ENCODE measurements at places on chromosomes 5 and 9.

DNA sequence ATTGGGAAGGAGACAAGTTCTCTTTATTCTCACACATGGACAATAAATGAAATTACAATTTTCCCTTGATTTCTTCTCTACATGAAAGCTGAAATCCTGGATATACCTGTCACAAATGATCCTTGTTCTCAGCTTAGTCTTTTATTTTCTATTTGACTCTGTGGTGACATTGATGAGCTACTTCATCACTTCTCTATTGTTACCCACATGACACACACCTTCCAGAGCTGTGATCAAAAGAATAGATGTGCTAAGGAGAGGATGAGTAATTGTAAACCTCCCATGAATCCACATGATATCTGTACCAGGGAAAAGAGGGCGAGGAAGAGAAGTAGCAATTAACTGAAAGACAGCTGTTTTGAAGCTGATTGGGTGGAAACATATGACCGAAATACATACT, 102.0 kb downstream of the CAVIN4 start:
- DNase-seq: no peak

- no peak for DNase-seq
These were observed 82.2 kb upstream of the CXCL14 start for GRCh38 chr5:135660826-135661575.

GRCh38 chr5:65483546-65484346, 2.0 kb upstream of the ADAMTS6 start:
- DNase-seq: no peak

GRCh38 chr9:133918111-133918813, 73.9 kb downstream of the VAV2 start:
- DNase-seq: no peak

GRCh38 chr9:35758475-35759050, 4.5 kb upstream of the MSMP start:
- DNase-seq: no peak

- DNase-seq: no peak
These were observed 42.4 kb upstream of the TJP2 start for GRCh38 chr9:69131682-69132081.

GRCh38 chr5:91200692-91201091, 182.4 kb downstream of the ARRDC3 start:
- DNase-seq: no peak

DNA sequence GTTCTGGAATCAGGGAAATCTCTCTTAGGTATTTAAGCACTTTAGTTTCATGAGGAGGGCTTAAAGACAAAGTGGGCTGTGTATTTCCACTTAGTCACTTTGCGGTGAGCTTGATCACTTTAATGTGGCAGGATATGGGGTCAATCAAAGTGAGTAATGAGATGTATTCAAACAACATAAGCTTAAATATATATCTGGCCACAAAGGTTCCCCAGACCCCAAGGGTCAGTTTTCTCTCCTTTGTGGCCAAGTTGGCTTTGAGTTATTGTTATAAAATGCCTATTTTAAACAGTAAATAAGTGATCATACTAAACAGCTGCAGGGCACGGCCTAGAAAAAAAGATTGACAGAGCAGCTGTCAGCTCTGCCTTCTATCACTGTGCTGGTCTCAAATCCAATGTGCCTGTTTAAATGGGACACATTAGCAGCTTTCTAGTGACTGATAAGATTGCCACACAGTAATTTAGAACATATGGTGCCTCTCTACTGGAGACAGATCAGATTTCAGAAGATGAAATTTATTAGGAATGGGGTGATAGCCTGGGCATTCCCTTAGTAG, 363.9 kb downstream of the AGTPBP1 start:
- no peak for DNase-seq

DNA sequence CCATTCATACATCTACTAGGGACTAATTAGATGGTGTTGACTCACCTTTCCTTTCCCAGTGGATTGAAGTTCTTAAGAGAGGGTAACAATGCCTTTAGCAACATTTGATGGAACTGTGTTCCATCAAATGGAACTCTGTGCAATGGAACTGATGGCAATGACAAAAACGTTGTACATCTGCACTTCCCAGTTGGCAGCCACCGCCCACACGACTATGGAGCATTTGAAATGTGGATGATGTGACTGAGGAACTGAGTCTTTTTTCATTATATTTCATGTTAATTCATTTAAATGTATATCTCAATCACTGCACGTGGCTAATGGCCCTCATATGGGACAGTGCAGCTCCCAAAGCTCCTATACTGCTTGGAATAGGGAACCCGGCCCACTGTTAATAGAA, 39.0 kb upstream of the ICE1 start:
- no peak for DNase-seq

DNA sequence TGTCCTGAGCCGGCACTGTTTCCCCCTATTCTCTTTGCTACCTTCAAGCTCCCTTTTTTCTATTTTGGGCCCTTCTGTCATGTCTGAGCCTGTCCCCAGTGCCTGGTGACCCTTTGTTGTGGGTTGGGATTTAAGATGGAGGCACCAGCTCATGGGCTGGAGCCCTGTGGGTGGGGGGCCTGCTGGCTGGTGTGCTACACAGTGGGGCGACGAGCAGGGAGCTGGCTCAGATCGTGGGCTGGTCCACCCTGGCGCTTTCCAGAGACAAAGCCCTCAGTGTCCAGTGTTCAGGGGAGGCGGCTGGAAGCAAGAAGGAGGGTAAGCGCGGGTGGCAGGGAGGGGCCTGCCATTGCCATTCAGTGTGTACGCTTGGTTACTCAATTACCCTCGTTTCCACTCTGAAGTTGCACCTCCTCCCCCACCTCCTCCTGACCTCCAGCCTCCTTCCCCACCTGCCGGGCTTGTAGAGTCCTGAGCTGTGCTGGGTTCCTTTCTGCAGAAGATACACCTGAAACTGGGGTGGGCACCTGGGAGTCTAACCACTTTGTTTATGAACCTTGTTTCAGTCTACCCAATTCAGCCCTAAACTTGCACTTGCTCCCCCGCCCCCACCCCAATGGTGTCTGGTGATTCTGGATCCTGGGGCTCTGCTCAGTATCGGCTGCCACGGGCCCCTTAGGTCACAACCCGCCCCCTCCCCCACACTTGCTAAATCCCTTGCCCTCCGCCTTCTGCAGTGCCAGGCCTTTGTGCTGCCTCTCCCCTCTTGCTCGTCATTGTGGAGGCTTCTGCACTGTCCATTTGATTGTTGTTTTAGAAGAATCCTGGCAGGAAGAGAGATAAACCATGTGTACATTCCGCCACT, 49.9 kb downstream of the MVB12B start:
- DNase-seq: no peak

DNA sequence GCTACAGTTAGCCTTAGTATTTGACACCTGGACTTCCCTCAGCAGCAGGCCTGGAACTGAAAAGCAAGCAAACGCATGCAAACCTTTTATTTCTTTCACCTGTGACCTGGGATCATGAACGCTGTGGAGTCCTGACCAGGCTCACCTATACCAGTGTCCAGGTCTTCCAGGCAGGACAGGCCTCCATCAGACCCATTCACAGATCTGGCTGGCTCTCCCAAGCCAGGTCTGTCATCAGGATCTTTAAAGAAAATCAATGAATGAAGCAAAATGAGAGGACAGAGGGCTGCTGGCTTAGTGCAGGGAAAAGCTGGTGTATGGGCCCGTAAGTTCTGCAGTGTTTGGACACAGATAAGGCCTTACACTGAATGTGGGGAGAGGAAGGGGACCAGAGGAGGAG, 96.3 kb upstream of the CPEB4 start:
- DNase-seq: no peak

DNA sequence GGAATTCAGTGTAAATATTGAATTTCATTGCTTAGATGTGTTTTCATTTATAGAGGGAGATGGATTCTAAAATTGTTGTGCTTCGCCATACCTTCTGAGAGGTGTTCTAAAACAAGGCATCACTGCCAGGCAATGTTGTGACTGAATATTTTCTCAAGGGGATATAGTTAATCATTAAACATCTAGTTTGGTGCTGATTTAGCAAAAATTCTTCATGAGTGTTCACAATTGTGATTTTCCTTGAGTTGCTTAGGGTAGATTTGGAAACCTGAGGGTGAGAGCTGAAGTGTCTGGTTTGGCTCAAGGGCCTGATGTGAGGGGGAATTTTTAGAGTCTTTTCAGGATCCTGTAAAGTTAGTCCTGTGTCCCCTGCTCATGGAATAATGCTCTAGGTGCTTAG, 104.5 kb downstream of the MAT2B start:
- DNase-seq: no peak

- DNase-seq: no peak
These were observed 87.5 kb downstream of the GLDC start for GRCh38 chr9:6557883-6558616.

DNA sequence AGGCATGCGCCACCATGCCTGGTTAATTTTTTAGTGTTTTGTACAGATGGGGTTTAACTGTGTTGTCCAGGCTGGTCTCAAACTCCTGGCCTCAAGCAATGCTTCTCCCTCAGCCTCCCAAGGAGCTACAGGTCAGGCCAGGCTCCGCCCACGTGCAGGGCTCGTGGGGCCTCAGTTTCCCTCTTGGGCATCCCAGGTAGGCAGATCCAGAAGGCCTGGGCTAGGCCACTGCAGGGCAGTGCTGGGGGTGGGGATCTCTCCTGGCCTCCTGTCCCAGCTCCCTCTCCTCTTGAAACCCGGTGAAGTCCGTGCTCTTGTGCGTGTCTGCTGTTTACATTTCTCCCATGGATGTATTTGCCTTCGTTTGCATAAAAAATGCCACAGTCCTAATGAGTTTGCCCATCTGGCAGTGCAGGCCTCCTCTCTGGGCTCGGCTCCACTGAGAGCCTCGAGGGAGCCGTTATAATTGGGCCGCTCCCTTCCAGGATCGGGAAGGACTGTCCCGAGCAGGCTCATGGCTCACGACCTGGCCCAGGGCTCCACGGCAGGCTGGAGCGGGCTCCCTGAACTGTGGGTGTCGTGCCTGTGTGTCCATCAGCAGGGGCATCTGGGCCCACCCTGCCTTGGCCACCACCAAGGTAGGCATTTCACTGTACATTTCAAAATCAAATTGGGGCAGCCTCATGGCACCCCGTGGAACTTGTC, 52.6 kb upstream of the RUFY1 start:
- DNase-seq: no peak

DNA sequence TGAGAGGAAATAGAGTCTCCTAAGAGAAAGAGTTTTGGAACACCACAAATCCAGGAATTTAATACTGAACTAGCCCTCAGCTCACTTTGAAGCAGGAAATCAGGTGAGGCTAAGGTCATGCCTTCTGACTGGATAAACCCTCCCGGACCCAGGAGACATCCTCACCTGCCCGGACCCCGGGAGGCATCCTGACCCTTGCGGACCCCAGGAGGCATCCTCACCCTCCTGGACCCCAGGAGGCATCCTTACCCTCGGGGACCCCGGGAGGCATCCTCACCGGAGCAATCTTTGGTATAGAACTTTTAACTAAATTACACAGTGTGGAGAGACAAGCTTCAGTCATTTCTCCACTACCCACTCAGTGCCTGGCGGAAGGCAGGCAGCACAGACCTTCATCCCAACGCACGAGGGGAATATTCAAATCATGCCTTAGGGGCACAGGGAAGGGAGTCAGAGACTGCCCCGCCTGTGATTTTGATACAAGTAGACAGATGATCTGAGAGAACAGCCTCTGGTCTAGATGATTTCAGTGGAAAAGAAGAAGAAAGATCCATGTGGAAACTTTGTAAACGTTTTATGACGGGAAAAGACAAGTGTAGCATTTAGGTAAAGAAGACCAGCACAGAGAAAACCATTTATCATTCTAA, 21.3 kb downstream of the STXBP1 start:
- DNase-seq: no peak

GRCh38 chr9:136441681-136442245, 2.1 kb upstream of the INPP5E start:
- DNase-seq: no peak

- DNase-seq: no peak
These were observed 220.6 kb upstream of the SLC30A5 start for GRCh38 chr5:68873198-68873597.

DNA sequence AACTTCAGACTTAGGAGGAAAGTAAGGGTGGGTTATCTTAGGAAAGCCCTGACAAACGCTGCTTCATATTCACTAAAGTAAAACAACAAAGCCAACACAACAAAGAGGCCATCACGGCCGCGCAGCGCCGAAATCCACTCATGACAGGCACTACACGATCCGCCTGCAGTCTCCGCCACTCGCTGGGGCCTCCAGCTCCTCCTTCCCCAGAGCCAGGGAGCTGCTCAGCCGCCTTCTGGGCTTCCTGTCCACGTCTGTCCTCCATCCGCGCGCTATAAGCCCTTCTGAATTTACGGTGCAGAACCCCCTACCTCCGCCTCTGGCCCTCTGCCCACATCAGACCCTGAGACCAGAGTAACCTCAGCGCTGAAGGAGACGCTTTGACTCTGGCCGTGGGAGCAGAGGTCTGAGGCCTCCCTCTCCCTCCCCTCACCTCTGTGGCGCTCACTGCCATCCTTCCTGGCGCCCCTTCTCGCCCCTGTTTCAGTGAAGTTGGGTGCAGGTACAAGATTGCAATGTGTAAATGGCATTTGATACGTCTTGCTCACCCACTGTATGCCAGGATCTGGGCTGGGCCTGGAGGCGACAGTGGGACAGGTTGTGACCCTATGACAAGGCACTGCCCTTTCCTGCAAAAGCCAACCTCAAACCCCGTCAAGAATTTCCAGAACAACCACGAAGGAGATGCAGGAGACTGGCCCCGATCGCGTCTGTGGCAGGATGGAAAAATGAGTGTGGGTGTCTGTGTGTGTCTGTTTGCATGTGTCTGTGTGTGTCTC, 74.9 kb upstream of the PHYKPL start:
- DNase-seq: no peak

DNA sequence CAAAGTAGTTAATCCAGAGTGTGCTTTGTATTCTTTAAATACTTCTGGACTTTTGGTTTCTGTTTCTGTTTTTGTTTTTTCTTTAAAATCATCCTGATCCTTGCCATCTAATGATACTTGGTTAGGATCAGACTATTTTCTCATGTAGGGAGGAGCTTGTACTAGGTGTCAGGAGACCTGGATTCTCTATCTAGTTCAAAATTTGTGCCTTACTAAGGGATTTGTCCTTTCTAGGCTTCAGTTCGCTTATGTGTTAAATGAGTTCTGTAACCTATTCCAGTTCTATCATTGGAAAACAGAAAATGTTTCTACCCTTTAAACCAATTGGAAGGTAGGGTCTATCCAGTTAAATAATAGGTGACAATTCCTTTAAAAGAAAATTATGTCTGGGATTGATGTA, 3.3 kb upstream of the MEF2C start:
- DNase-seq: no peak

Measured in mucosa of gallbladder (tissue), 1 donor.